ENCODE measurements at places on chromosomes 16 and 17.

DNA sequence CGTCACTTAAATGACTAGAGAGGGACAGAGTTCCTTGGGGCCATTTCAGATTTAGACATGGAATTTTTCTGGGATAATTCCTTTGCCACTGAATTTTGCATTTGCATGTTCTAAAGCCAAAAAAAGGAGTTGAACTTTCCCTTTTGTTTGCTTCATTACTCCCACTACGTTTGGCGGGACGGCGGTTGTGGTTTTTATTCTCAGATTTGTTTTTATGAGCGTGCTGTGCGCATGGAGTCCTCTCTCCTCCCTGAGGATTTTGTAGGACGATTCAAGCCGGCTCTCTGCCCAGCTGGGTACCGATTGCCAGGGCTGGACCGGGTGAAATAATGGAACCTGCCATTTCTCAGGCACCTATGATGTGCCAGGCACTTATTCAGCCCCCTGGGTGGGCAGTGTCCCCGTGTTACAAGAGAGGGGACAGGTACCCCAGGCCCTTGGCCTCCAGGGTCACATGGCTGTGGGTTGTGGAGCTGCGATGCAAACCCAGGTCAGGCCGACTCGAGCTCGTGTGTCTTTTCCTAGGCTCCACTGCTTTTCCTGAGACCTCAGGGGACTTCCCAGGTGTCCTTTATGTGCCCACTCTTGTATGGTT, 18.8 kb downstream of the CMIP start:
- DNase-seq = no peak

GRCh38 chr17:57516290-57517230, 228.5 kb downstream of the CCDC182 start:
- no peak for DNase-seq

DNA sequence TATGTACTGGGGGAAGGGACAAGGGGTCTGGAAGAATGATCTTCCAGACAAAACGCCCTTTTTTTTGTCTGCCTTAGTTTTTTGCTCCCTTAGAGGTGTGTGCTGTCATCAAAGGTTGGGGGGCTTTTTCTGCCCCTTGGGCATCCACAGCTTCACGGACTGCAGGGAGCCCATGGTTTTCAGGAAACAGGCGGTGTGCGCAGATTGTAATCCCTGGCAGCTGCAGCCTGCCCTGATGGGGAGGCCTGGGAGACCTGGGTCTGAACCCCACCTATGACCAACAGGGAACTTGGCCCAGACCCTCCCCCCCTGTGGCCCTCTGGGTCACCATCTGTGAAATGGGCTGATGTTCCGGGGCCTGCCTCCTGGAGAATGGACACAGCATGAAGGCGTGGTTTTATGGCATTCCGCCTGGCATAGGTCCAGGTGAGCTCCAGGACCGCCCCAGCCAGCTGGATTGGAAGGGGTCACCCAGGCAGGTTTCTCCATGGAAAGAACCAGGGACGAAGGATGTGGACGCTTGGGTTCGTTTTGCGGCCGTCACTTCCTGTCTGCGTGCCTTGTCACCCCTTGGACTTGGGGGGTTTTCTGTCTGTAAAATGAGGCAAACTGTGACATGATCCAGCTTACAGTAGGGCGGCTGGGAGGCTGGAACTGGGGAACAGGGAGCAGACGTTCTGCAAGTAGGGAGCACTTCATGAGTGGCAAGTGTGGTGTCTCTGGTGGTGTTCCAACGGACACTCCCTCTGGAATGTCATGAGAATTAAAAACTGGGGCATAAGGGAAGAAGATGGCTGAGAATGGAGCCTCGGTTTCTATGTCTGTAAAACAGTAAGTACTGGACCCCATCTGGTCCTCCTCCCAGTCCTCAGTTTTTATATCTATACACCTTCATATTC, 1.5 kb downstream of the CPNE2 start:
- peak; percentile 39 for DNase-seq

DNA sequence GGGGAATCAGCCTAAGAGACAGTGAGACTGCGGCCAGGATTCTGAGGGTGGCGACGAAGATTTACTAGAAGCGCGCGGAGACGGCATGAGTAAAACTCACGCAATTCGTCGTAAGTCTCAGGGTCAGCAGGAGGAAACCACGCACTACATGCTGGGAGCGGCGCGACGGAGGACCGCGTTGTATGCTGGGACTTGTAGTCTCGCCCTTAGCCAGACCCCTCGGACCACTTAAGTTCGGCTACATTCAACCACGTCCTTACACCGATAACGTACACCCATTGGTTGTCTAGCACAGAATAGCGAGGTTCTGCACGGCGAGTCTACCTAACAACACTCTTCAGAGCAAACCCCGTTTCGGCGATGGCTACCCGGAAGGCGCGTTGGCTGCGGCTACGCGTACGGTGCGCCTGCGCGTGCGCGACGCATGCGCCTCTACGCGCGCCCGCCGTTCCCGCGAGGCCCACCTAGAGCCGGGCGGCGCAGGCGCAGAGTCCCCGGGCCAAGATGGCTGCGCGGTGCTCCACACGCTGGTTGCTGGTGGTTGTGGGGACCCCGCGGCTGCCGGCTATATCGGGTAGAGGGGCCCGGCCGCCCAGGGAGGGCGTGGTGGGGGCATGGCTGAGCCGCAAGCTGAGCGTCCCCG, at the start of gene DNAJA3:
DNAJA3 (plus strand) TSS at position 491 of the 643 bp plus-strand sequence; CDS start at position 505, 14 bp downstream.
- peak; percentile 97 for DNase-seq

DNA sequence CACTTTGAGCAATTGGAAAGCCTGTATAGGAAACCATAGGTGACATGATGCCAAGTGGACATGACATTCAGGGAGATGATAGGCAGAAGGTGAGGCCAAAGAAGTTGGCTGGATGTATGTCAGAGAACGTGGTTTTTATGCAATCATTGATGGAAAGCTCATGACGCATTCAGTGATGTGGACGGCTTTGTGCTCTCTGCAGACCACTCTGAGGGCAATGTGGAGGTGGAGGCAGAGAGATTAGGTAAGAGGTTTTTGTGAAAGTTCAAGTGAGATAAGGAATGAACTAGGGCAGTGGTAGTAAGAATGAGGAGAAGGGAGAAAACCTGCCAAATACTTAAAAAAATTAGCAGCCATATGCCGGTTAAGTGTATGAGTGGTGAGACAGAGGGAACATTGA, 99.0 kb downstream of the PRKCA start:
- no peak for DNase-seq

DNA sequence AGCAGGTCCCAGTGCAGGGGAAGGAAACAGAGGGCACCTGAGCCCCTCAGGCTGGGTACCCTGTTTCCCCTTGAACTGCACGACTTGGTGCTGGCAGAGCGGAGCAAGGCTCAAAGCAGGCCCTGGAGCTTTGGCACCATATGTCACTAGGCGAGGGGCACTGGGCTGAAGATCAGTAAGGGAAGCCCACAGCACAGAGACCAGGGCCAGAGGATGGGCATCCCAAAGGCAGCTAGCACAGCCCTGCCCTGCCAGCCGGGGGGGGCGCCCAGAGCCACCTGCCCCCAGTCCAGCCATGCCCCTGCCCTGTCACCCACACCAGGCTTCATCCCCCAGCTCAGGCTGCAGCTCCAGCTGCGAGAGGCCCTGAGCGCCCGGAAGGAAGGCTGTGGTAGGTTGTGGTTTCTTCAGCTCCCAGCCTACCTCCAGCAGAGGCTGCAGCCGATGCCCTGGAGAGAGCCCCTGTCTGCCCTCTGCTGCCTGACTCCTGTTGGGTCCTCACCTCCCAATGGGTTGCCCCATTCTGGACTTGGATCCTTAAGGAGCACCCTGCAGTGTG, 10.9 kb downstream of the NHERF1 start:
- no peak for DNase-seq

DNA sequence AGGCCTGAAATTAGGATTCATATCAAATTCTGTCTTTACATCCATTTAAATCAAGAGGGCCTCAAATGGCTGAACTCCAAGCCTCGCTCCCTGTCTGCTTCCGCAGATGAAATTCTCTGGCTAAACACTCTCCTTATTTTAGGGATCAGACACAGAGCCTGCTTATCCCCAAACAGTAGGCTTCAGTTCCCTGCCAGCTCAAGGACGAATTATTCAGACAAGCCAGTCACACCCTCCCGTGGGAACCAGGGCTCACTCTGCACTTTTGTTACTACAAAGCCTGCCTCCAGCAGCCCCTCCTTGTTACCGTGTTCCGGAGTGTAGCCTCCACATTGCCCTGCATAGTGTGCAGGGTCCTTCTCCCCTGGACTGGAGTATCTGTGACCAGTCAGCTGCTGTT, 46.6 kb upstream of the LCMT1 start:
- no peak for DNase-seq

- DNase-seq = peak; percentile 98
Measured at GRCh38 chr17:78140169-78141051, 5.8 kb upstream of the C17orf99 start.

GRCh38 chr16:66295213-66295612, 71.3 kb upstream of the CDH5 start:
- DNase-seq = no peak

DNA sequence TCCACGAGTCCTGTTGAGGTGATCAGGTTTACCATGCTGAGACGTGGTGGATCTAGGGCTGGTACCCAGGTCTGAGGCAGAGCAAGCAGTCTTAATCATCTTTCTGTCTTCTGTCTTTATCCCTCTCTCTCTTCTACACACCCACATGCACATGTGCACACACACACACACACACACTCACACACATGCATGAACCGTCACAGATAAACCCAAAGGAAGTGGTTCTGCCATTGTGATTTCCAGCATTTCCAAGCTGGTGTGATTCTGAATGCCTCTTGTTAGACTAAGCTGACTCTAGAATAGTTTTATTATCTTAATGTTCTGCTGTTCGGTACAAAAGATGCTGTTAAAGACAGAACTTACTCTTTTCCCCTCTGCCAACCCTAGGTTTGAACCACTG, 411.8 kb upstream of the SALL1 start:
- DNase-seq = no peak

Data from NCI-H69 (cell line).